Colonic mucosa (tissue), 4 donors: ENCODE measurements at places on chromosomes 6 and 20. TPM values are rescaled to one million over a fixed set of nuclear protein-coding genes. Genes with fewer than 3 reads are reported as not detected.

The KHDC1L gene
- not detected for total RNA-seq

DNA sequence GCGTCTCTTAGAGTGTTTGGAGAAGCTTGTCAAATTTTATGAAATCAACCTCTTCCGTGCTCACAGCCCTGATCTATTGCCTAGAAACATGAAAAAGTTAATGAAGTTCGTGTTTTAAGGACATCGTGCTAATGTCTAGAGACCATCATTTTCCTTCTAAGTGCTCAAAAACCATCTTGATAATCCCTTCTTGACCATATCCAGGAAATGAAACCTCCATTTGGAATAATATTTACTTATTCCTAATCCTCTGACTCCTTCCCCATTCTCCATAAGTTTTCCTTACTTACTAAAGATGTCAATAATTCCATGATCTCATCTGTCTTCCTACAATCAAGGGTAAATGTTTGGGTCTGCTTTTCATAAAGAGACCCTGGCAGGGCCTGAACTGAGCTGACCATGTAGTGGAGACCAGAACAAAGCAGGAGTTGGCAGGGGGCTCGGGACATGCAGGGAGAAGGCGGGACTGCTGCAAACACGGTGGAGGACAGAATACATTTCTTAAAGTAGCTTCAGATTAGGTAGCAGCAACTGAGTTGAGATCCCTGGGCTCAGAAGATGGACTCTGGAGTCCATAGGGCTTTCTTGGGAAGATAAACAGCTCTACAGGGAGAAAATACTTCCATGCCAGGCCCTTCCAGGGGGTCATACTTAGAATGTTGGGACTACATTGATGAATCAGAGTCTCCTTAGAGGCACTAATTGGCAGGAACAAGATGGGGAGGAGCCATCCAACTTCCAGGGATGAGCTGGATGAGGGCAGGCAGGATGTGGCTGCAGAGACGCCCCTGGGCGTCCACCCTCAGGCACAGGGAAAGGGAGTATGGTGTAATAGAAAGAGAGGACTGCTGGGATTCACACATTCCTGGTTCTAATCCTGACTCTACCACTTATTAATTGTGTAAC is 100.7 kb downstream of the RIN2 start:
- no peak overlapping the region for H3K4me3 ChIP-seq
- H3K27me3 ChIP-seq = no peaks in the 10 kb centered on the region
- H3K4me1 ChIP-seq = no peaks in the 10 kb centered on the region
- no peaks in the 10 kb centered on the region for H3K36me3 ChIP-seq
- peak overlapping the region; percentile 41 for H3K27ac ChIP-seq

The HS3ST5 gene
- 0.16 TPM for total RNA-seq

DNA sequence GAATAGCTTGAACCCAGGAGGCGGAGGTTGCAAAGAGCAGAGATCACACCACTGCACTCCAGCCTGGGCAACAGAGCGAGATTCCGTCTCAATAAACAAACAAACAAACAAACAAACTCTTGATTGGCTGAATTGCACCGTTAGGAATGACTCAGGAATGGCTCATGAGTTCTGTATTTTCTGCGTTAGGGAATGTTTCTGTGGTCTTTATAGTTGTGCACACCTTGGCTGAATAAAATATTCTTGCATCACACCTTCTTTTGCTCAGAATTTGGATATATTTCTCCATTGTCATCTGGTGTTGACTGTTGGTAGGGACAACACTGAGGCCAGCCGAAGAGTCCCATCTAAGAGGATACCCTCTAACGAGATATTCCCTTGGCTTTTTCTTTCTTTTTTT is 19.6 kb upstream of the PI16 start:
- H3K4me1 ChIP-seq = no peaks in the 10 kb centered on the region
- H3K27ac ChIP-seq = no peak overlapping the region
- H3K36me3 ChIP-seq = no peaks in the 10 kb centered on the region
- H3K4me3 ChIP-seq = no peak overlapping the region
- no peaks in the 10 kb centered on the region for H3K27me3 ChIP-seq

The SYTL3 gene
- 1.1 TPM for total RNA-seq

DNA sequence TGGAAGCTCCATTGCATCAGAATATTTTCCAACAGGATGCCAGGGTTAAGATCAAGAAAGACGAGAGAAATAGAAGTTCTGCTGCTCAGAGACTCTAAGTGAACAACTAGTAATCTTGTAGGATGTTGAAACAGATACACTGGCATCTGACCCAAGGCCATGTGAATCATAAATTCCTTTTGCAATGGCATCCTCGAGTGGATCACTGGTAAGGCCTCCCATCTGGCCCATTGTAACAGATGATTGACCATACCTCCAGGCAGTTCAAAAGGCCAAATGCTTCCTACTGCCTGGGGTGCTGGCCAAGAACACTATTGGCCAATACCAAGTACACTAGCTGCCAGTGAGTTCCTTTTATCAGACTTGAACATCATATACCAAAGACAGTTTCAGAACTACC is 9.9 kb upstream of the SLC17A3 start:
- no peak overlapping the region for H3K27ac ChIP-seq
- no peaks in the 10 kb centered on the region for H3K36me3 ChIP-seq
- H3K27me3 ChIP-seq = no peaks in the 10 kb centered on the region
- DNase-seq = no peak
- no peak overlapping the region for H3K4me3 ChIP-seq
- no peaks in the 10 kb centered on the region for H3K4me1 ChIP-seq

DNA sequence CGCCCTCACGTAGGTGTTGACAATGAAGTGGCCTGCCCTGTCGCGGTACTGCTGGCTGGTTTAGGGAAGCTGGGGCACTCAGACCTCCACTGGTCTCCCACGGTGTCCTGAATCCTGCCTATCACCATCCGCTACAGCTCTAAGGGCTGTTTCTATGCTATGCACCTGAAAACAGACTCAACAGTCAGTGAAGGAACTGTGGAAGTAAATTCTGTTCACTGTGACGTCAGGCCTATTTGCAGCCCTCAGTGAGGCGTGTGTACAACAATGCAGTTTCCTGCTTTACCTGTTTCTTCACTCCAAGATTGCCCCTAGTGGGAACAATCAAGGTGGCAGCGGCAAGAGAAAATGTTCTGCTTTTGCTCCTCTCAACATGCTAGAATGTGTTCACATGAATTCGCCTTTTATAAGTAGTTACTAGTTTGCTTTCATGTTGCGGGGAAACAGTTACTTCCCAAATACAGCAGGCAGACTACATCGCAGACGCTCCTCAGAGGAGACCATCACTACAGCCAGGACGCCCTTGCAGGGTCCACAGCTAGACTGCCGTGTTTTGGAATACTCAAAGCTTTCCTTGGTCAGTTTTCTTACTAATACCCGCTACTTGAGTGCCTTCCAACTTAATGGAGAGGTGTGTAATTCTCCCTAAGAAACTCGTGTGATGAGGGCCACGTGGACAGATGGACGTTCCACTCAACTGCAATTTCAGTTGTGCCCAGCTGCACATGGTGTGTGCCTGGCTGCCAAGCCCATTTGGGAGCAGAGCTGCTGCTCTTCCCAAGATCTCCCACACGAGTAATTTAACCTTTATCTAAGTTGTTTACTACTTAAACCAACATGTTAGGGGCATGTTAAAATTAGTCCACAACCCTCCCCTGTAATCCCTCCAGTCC is 25.4 kb downstream of the DIDO1 start:
- H3K4me1 ChIP-seq = peaks cover 13% of the 10 kb centered on the region
- H3K4me3 ChIP-seq = no peak overlapping the region
- no peaks in the 10 kb centered on the region for H3K27me3 ChIP-seq
- peak; percentile 62 for DNase-seq

- no peaks in the 10 kb centered on the region for H3K4me1 ChIP-seq
- no peaks in the 10 kb centered on the region for H3K36me3 ChIP-seq
- no peaks in the 10 kb centered on the region for H3K27me3 ChIP-seq
- DNase-seq = no peak
- H3K27ac ChIP-seq = no peak overlapping the region
Measured at GRCh38 chr20:48339986-48340882, 487.6 kb downstream of the PREX1 start.

DNA sequence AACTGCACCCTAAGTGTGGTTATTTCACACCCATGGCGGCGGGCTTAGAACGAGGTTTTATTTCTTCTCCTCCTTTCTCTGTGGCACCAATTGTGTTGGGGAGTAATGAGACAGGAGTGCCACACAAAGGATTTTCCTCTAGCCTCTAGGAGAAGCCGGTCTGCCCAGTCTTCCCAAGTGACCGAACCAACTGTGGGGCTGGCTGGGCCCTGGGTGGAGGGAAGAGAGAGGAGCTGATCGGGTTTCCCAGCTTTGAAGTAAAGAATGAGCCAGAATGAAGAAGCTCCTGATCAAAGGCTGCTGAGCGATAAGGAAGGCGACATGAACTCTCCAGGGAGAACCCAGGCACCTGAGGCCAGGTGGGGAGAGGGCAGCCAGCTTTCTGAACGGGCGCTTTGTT is 616.0 kb upstream of the BTBD3 start:
- no peak for DNase-seq
- H3K27me3 ChIP-seq = no peaks in the 10 kb centered on the region
- no peak overlapping the region for H3K4me3 ChIP-seq
- no peaks in the 10 kb centered on the region for H3K36me3 ChIP-seq
- H3K4me1 ChIP-seq = no peaks in the 10 kb centered on the region

- no peak overlapping the region for H3K27ac ChIP-seq
- H3K27me3 ChIP-seq = no peaks in the 10 kb centered on the region
- H3K4me3 ChIP-seq = no peak overlapping the region
- H3K36me3 ChIP-seq = no peaks in the 10 kb centered on the region
- DNase-seq = no peak
- no peaks in the 10 kb centered on the region for H3K4me1 ChIP-seq
Measured at GRCh38 chr6:158488065-158488464, 71.8 kb upstream of the TMEM181 start.

- H3K4me1 ChIP-seq = peaks cover under 1% of the 10 kb centered on the region
- no peaks in the 10 kb centered on the region for H3K36me3 ChIP-seq
- H3K27ac ChIP-seq = no peak overlapping the region
- H3K27me3 ChIP-seq = no peaks in the 10 kb centered on the region
Measured at GRCh38 chr6:686497-686896, 6.4 kb downstream of the EXOC2 start.

DNA sequence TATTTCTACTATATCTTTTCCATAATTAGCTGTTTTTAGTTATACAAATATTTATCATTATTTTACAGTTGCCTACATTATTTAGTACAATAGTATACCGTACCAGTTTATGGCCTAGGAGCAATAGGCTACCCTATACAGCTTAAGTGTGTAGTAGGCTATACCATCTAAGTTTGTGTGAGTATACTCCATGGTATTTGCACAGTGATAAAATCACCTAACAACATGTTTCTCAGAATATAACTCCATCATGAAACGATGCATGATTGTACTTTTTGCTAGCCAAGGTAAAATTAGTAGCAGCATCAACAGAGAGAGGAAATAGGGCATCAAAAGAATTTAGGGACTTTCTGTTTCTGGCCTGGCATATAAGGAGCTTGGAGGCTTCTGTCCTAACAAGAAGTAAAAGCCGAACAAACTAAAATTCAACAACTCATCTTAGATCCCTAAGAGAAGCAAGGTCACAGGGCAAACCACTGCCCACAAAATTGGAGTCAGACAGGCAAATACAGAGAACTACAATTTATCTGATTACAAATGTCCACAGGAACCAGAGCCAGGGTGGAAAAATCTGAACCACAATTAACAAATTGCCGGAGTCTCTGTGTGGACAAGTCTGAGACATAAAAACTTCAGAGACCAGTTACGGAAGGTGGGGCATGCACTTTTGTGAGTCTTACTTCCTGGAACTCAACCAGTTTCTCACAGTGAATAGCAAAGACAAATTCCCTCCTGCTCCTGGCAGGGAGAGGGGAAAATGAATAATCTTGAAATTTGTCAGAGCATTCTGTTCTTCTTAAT is 671.4 kb downstream of the RFPL4B start:
- DNase-seq = peak; percentile 51
- H3K36me3 ChIP-seq = no peaks in the 10 kb centered on the region
- H3K27me3 ChIP-seq = no peaks in the 10 kb centered on the region
- H3K4me3 ChIP-seq = no peak overlapping the region
- peak overlapping the region; percentile 4 for H3K27ac ChIP-seq
- H3K4me1 ChIP-seq = no peaks in the 10 kb centered on the region

The MMS22L gene
- total RNA-seq = 21.4 TPM

GRCh38 chr6:81878479-81878878 is 126.0 kb upstream of the TENT5A start:
- no peak for DNase-seq
- no peak overlapping the region for H3K27ac ChIP-seq
- no peaks in the 10 kb centered on the region for H3K27me3 ChIP-seq
- H3K4me3 ChIP-seq = no peak overlapping the region
